ENCODE measurements at places on chromosomes 4 and X.

DNA sequence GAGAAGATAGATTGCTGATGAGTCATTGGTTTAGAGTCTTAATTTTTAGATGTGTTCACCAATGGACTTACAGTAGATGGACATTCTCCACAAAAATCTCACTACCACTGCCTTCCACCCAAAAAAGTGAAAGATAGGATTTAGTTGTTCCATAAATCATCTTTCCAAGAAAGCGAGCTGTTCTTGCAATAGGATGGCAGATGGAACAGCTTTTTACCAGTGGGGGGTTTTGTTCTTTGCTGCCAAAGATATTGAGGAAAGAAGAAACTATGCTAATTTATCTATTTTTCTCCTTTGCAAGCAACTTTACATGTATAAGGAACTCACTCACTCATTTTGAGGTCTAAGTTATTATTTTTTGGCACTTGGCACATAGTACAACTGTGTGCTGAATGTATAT lies 109.5 kb downstream of the ADGRL3 start:
- no peak for DNase-seq

DNA sequence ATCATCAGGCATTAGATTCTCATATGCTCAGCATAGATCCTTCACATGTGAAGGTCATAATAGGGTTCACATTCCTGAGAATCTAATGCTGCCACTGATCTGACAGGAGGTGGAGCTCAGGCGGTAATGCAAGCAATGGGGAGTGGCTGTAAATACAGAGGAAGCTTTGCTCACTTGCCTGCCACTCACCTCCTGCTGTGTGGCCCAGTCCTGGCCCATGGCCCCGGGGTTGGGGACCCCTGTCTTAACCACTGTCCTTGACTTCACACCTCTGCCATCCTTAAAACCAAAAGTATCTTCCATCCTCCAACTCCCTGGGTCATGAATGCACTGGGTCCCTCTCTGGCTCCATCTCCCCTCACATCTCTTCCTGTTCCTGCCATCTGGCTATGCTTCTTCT lies 129.1 kb downstream of the HMX1 start:
- DNase-seq = no peak

GRCh38 chrX:51955200-51955599 lies 61.8 kb downstream of the MAGED1 start:
- no peak for DNase-seq

DNA sequence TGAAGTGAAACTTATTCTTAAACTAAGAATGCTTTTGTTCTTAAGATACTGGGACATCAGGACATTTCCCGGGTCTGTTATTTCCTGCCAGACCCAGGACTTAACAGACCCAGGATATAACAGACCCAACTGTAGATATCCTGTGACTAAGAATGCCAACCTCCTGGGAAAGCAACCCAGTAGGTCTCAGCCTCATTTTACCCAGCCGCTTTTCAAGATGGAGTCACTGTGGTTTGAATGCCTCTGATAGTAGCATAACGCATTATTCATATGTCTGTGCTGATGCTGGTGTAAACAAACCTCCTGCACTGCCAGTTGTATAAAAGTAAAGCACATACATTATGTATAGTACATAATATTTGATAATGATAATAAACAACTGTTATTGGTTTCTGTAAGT lies 185.8 kb upstream of the GPRIN3 start:
- DNase-seq = no peak

DNA sequence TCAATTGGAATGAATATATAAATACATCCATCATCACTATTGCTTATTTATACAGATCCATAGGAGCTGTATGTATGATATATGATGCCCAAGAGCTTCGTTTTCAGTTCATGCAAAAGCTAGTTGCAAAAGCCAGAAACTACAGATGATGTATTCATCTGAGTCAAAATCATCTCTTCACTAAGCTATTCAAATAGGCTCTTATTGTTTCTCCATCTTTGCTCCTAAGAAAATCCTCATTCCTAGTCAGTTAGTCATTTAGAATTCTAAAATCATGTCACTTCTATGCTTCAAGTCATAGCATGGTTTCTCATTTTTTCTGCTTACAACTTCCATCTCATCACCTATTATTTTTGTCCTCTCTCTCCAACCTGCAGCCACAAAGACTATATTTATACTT lies 300.1 kb upstream of the TRAM1L1 start:
- no peak for DNase-seq

DNA sequence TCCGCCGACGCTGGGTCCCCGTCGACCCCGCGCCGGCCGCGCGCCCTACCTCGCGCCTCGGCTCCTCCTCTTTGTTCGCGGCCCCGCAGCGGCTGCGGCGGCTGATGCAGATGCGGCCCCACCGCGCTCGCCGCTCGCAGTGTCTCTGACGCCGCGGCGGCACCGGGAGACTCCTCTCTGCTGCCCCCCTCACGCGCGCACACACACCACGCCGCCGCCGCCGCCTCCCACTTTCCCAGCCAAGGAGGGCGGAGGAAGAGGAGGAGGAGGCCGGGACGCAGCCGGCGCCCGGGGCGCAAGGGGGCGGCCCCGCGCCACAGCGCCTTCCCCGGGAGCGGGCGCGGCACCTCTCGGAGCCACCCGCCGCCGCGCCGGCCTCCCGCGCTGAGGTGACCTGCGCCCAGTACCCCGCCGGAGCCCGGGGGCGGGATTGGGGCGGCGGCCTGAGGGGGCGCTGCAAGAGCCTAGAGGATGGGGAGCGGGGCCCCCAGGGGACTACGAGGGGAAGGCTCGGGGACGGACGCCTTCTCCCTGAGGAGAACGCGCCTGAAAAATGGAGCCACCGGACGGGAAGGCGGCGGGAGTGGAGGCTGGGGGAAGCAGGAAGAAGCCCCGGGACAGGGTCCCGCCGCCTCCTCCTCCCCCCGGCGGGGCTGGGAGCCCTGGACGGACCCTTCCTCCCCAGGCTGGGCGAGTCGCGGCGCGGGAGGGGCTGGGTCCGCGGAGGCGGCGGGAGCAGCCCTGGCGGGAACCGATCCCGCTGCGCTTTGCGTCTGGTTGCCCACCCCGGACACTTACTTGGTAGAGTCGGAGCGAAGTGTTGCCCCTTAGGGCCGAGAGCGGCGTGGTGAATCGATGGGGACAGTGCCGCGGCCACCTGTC lies at the start of gene SH3RF1:
Gene SH3RF1 (minus strand): TSS at position 147 of the 882 bp plus-strand sequence. CDS start 1,744 bp downstream, outside the sequence.
- DNase-seq = peak; percentile 97

DNA sequence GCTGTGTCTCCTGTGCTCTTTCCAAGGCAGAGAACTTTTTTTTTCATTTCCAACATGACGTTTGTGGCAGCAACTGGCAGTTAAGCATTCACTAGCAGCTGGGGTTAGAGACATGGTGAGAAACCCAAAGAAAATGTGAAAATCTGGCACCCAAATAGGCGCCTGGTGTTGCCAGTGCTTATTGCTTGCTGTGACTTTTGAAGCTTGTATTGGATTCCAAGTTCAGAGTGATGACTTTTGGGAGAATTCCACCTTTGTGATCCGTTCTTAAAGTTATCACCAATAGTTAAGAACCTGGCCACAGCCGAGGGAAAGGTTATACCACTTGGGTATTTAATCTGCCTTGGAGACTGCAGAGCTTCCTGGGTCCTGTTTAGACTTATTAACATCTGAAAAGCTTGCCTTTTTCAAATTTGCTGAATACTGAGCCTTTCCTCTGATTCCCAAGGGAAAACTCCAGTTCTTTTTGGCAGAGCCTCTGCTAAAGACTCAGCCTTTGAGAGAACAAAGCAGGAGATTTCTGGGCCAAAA lies 101.0 kb downstream of the OPHN1 start:
- DNase-seq = no peak

- no peak for DNase-seq
These were observed 62.7 kb downstream of the TRIM2 start for GRCh38 chr4:153266988-153267387.

- no peak for DNase-seq
These were observed 11.0 kb downstream of the PTTG2 start for GRCh38 chr4:37971202-37971601.

DNA sequence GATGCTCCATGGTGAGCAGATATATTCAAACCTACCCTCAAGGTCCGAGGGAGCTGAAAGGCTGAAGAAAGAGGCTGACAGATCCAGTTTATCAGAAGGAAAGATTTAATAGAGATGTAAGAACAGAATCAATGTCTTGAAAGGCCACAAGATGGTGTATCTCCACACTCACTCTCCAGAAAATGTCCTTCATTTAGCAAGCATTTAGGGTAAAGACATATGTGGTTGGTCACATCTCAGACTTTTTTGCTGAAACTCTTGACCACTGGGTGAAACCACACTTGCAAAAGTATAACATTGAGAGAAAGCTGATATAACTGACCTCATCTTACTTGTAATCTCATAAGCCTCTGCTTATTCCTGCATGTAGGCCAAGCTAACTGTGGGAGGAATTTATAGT lies 745.8 kb upstream of the GALNTL6 start:
- no peak for DNase-seq

GRCh38 chr4:154208424-154208823 lies 283.2 kb downstream of the DCHS2 start:
- DNase-seq = no peak

DNA sequence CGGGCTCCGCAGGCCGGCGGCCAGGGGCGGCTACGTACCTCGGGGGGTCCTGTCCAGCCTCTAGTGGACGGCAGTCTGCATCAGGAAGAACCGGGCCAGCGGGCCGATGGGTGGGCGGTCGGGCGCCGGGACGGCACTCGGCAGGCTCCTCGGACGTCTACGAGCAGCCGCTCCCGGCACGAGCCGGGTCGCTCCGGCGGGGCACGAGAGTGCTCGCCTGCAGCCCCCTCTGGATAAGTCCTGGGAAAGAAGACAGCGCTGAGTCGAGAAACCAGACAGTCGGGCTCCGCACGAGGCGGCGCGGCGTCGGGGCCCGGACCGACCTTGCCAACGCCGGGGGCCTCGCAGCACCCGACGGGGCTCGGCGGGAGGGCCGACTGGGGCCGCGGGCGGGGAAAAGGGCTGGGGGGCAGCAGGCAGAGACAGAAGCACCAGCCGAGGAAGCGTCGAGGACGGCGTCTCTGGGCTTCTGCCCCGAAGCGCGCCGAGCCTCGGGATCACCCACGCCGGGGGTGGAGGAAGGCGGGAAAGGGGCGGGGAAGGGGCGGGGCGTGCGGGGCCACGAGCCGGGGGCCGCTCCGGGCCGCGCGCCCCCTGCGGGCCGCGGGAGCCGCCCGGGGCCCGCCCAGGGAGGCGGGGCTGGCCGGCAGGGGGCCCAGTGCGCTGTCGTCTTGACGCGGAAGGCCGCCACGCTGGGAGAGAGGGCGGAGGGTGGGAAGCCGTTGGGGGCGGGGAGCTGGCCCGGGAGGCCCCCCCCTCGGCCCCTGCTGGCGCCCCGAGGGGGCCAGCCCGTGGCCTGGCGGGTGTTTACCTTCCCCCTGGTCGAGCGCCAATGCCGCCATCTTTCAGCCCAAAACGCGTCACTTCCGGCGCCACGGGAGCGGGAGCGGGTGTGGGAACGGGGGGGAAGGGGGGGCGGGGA lies 1.9 kb downstream of the KLHL15 start:
- peak; percentile 75 for DNase-seq

- no peak for DNase-seq
These were observed 19.2 kb upstream of the TNIP3 start for GRCh38 chr4:121183361-121183760.

DNA sequence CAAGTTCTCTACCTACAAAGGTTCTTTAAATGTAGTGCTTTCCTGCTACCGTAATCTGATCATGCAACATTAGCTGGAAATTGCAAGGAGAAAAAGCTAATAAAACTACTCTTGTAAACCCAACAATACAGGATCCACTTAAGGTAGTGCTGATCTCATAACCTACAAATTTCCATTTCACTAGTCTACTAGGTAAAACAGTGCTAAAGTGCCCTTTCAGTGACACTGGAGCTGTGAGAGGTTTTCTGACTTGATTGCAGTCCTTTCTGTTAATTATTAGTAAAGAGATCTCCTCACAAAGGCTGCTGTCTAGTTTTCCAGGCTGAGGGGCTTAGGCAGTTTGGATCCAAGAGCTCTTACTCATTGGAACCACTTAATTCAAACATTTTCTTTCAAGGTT lies 1118.7 kb downstream of the SH3BGRL start:
- no peak for DNase-seq

GRCh38 chrX:114889481-114889880 lies 127.9 kb downstream of the IL13RA2 start:
- no peak for DNase-seq

GRCh38 chr4:5957076-5957475 lies 61.2 kb downstream of the C4orf50 start:
- DNase-seq = no peak

DNA sequence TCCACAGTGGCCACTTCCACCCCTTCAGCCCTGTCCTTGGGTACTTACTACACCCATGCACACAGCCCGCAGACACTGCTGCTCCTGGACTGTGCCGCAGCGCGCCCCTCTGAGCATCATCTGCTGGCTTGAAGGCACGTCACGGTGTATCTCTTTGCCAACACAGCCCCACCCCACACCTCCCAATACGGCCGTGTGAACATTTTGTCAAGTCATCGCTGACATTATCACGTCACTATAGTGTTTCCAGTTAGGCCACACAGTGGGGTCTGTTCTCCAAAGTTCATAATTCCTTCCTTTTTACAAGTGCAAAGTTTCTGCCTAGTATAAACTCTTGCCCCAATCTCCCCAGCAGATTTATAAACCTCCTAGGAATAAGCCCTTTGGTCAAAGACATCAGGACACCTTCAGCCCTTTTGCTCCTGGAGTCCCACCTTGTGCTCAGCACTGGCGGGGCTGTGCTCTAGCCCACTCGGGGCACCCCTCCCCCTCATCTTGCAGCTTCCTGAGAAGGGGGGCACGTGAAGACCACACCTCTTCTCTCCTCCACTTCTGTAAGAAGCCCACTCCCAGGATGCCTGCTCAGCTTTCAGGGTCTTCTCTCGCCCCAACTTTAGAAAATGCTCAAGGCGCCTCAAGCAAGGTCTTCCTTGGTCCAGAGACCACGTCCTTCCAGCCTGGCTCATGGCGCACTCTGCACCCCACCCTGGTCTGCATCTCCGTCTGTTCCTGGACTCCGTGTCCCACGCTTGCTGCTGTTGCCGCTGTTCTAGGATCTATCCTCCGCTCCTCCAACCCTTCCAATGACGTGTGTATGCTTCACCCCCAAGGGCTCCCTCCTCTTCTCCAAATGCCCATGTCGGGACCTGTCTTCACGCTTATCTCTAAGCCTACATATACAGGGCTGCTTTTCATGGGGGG lies 7.2 kb downstream of the FAM53A start:
- no peak for DNase-seq

GRCh38 chrX:77415161-77415560 lies 32.0 kb upstream of the FGF16 start:
- no peak for DNase-seq

- DNase-seq = no peak
These were observed 94.4 kb upstream of the ADRA2C start for GRCh38 chr4:3671571-3672464.

- DNase-seq = no peak
These were observed 53.0 kb upstream of the MMAA start for GRCh38 chr4:145566086-145566708.

DNA sequence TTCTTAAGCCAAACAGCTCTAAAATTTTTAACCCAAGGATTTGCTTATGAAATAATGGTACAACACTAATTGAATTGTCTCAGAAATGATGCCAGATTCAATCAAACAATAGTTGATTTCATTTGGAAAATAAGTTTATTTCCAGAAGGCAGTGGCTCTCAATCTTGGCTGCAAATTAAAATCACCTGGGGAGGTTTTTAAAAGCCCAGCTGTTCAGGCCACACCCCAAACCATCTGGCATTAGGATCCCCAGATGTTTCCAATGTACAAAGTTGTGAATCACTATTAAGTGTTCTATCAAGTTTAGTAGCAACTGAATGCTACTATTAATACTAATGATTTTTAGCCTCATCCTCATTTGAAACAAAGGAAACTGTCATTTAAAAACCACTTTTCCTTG lies 22.2 kb downstream of the TMEM184C start:
- DNase-seq = no peak

All from lower leg skin (tissue), 4 donors.